NCI-H2171 treated with DMSO at 0.1 percent for 48 hours (cell line): ENCODE measurements at places on chromosomes 13 and 19.

DNA sequence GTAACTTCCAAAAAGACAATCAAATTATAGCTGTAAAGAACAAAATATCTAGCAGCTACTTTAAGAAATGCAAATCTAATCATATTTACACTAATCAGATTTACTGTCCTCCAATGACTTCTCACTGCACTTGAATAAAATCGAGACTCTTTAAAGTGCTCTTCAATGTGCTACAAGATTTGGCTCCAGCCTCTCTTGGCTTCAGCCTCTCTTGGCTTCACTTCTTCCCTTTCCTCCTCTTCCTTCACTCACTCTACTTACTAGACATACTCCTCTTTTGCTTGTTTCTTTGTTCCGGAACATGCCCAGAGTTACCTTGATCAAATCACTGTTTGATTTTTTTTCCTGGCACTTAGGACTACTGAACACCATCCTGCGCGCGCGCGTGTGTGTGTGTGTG is 495.4 kb downstream of the LMO7 start:
- no peak for DNase-seq

GRCh38 chr13:32136716-32137115 is 105.1 kb downstream of the FRY start:
- DNase-seq: peak; percentile 20

- no peak for DNase-seq
Observed at GRCh38 chr13:98693756-98694155, 58.7 kb downstream of the SLC15A1 start.

GRCh38 chr13:101757446-101758039 is 305.1 kb downstream of the ITGBL1 start:
- DNase-seq: peak; percentile 80
